HCT116 (cell line): ENCODE measurements at places on chromosomes 13 and 19. TPM values are rescaled to one million over a fixed set of nuclear protein-coding genes. Genes with fewer than 3 reads are reported as not detected.

Gene VRK3
- 44.0 TPM for total RNA-seq

Gene CYP4F2
- total RNA-seq, result 1.1 TPM

Gene CD37
- total RNA-seq, result 0.76 TPM

Gene ZNF345
- total RNA-seq, result not detected

Gene FAM124A
- 3.1 TPM for total RNA-seq

Gene FFAR1
- not detected for total RNA-seq

- DNase-seq, result no peak
Measured at GRCh38 chr13:28320884-28321574, 173.9 kb downstream of the FLT1 start.

DNA sequence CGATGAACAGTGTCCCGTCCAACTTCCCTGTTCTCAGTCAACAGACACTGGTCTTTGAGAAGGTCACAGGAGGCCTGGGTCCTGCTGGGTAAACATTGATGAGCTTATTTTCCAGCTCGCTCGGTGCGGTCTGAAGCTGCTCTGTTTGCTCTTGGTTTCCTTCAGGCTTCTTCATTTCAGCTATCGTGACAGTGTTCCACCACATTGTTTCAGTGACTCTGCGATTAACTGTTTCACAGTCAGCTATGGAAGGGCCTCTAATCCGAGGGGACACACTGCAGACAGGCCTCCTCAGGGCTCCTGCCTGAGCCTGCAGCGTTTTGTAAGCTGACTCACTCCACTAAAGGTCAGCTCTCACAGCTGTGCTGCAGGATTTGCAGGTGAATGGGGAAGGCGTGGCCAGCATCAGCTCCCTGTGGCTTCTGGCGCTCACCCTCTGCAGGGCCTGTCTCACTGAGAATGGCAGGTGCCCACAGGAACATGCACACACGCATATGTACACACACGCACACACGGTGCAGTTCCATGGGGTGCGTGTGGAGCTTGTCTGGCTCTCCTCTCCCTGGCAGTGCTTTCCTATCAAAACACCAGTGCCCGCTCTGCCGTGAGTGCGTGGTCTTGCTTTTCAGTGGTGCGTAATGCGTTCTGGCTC, 62.9 kb upstream of the MCF2L start:
- no peak for DNase-seq

DNA sequence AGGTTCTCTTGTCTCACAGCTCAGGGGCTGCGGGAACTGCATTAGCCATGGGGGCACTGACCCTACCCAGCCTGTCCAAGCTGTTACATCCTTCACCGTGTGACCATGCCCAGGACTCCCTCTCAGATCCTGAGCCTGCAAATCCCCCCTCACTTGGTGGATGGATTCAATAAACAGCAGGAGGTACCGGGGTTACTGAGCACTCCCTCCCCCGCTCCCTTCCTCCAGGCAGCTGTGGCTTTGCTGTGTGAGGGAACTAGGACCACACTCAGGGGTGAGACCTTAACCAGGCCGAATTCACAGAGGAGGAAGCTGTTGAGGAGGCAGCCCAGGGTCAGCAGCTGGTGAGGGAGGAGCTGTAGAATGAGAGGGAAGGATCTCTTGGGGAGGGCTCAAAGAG, 27.0 kb upstream of the CEACAM1 start:
- no peak for DNase-seq

DNA sequence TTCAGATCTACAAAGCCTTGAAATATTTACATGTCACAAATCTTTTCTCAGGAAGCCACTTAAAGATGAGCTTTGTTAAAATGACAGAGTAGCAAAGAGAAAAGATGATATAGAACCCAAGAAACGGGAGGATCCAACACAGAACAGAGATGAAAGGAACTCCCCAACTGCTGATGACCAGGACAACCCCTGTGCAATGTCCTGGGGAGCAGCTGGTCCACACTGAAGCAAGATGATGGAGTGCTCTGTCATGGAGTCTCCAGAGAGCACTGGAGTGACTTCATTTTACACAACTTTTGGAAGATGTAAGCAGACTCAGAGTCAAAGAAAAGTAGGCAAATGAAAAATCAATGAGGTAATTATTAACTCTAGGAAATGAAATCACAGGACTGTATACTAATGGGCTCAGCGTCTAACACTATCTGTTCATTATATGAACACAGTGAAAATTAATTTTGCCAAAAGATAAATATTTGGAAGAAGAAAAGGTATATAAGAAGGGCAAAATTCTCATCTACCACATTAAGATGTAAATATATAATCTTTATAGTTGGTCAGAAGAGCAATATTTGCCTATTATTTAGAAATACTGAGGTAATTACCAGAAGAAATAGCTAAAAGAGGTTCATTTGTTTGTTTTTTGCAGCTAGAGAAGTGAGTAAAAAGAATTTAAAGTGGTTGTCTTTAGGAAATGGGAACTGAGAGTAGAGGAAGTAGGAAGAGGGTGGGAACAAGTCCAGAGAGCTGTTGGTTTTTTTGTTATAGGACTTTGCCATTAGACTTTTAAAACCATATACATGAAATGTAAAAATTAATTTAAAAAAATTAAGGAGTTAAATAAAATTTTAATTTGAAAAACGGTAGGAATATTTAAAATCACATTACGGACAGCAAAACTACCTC, 30.5 kb downstream of the MTRF1 start:
- DNase-seq, result no peak

Gene SYT5
- total RNA-seq, result 2.3 TPM

DNA sequence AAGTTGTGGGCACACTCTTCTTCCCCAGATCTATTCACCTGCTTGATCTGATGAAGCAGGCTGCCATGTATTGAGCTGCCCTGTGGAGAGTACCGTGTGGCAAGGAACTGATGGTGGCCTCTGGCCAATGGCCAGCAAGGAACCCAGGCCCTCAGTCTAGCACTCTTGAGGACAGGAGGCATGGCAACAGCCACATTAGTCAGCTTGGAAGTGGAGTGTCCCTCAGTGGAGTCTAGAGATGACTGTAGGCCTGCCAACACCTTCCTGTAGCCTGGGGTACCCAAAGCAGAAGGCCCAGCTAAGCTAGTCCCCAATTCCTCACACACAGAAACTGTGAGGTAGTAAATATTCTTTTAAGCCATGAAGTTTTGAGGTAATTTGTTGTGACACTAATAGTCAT, 412.5 kb downstream of the DACH1 start:
- DNase-seq, result no peak
